ENCODE measurements at places on chromosomes 2 and 18.

DNA sequence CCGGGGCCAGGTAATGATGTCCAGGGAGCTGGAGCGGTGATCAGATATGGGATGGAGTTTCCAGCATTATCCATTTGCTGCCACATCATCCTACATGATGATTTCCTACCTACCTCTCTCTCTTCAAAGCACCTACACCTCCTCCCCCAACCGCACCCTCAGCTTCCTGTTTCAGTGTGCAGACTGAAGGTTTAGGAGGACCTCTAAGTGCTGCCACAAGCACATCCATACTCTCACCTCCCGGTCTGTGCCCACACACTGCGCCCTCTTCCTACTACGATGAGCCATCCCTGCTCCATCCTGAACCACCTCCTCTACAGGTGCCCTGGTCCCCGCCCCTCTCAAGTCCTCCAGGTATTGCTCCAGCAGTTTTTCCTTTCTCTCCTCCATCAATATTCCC is 123.7 kb downstream of the ALPK2 start:
- DNase-seq = no peak

DNA sequence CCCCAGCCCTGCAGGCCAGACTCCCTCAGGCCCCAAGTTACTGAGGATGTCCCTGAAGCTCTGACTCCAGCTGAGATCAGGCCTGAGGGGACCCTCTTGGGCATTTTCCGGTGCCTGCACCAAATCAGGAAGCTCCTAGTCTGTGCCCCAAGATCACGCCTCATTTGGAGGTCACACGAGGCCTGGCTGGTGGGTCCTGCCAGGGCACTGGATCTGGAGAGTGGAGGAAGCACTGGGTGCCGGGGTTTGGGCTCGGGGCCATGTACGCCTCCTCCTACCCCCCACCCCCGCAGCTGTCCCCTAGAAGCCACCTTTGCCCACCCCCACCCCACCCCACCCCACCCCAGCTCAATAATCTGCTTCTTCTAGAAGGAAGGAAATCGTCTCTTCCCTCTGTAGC is 16.2 kb downstream of the SH2D6 start:
- DNase-seq = no peak

DNA sequence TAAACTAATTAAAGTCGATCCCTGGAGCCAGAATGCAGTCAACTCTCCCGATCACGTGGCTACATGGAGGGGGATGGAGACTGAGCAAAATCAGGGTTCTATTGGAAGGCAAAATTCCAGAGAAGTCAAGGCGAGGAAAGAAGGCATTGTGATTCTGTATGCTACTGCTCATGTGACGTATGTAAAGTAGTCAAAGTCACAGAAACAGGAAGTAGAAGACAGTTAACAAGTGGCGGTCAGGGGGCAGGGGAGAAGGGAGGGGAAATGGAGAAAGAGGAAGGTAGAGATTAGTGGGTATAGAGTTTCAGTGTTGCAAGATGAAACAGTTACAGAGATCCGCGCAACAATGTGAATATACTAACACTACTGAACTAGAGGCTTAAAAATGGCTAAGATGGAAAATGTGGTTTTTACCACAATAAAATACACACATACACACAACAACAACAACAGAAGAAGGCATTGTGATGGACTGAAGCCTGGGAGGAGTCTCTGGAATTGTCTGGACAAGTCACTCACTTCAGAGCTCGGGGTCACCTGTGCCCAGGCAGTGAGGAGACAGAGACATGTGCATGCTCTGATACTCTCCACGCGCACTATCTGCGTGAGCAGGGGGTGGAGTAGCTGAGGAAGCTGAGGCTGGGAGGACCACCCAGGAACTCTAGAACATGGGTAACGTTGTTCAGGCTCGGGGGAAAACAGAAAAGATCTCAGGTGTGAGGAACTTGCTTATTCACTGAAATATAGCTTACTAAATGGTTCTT is 89.9 kb upstream of the CDCA7 start:
- DNase-seq = no peak

DNA sequence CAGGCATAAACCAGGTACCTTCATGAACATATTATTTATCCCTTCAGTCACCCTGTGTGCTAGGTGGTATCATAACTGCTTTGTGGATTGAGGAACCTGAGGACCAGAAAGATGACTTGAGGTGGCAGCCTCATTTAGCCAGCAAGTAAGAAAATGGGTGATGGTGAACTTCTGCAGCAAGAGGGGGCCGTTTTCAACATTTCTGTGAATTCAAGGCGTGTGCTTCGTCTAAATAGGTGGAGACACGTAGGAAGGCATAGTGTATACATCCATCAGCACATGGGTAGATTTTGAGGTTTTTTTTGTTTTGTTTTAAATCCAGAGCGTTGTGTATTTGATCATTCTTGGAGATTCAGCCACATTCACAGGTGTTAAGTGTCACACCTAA is 118.7 kb downstream of the SPTBN1 start:
- no peak for DNase-seq

DNA sequence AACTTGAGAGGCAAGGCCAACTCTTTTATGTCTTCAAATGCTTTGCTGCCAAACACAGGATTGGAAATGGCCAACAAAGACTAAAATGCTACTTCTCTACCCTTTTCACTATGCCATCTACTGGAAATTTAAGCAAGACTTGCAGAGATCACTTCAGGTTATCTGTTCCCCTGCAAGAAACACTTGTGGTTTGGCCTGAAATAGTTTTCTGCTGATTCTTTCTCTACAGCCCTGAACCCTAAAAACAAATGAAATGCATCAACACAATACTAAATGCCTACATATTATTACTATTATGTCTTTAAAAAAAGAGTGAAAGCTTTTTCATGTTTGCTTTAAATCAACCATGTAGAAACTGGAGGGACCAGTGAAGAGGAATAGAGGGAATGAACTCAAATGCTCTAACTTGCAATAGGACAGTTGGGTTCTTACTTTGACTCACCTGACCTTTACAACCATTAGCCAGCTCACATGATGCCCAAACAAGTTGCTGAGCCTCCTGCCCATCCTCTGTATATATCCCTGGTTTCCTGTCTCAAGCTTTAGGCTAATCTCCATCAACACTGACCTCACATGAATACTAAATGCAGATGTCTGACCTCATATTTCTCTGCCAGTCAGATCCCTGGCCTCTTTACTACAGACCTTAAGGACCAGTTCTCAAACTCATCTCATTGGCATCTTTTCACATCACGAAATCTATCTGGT is 17.5 kb upstream of the ADAM17 start:
- DNase-seq = no peak

Data from cardiac muscle cell (in vitro differentiated cells and primary cell).